Colonic mucosa (tissue), 4 donors: ENCODE measurements at places on chromosomes 1 and 21. TPM values are rescaled to one million over a fixed set of nuclear protein-coding genes. Genes with fewer than 3 reads are reported as not detected.

SAMD11 gene
- 3.0 TPM for total RNA-seq

GRCh38 chr1:209552406-209553264 lies 30.9 kb upstream of the CAMK1G start:
- H3K27ac ChIP-seq, result no peak overlapping the region
- H3K27me3 ChIP-seq, result no peaks in the 10 kb centered on the region
- DNase-seq, result no peak
- H3K36me3 ChIP-seq, result no peaks in the 10 kb centered on the region

DNA sequence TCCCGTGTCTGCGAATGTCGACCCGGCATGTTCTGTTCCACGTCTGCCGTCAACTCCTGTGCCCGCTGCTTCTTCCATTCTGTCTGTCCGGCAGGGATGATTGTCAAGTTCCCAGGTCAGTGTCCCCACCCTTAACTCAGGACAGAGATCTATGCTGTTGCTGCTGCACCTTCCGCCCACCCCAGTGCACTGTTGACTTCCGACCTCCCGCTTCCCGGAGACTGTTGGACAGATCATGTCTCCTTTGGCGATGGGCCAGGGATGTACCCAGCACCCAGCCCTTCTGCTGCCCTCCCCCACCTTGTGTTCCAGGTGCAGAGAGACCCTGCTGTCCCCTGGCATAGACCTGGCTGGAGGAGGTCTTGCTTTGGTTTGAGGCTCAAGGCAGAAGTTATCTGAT lies 41.3 kb downstream of the TNFRSF8 start:
- no peak overlapping the region for H3K4me3 ChIP-seq
- H3K27ac ChIP-seq, result no peak overlapping the region
- H3K4me1 ChIP-seq, result no peaks in the 10 kb centered on the region
- no peaks in the 10 kb centered on the region for H3K27me3 ChIP-seq
- H3K36me3 ChIP-seq, result no peaks in the 10 kb centered on the region

GRCh38 chr1:235851939-235852338 lies 14.8 kb downstream of the LYST start:
- H3K27me3 ChIP-seq, result no peaks in the 10 kb centered on the region
- no peaks in the 10 kb centered on the region for H3K36me3 ChIP-seq
- DNase-seq, result no peak
- no peaks in the 10 kb centered on the region for H3K4me1 ChIP-seq

GRCh38 chr1:175572932-175573868 lies 170.2 kb downstream of the TNR start:
- no peak for DNase-seq
- H3K36me3 ChIP-seq, result no peaks in the 10 kb centered on the region
- no peak overlapping the region for H3K27ac ChIP-seq
- no peaks in the 10 kb centered on the region for H3K27me3 ChIP-seq

DNA sequence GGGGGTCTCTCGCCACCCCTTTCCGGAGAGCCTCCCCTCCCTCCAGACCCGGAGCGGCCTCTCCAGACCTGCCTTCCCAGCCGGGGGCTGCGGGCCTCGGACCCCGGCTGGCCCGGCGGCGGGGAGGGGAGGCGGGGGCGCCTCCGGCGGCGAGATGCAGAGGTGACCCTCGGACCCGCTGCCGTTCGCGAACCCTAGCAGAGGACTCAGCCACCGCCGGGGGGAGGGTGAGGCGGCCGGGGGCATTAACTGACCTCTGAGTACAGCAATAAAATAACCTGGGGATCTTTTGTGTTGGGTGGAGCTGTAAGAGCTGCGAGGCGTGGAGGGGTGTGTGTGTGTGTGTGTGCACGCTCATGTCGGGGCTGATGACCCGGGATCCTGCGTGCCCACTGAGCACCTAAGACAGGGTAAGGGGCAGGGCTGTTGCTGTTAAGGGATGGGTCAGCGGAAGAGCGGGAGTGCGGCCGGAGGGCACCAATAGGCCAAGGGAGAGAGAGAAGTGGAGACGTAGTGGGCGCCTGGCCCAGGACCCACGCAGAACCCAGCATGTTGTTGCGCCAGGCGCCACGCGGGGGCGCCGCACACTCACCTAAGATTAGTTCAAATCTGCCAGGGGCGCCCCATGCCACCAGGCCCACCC lies 6.3 kb downstream of the HAPLN2 start:
- peak; percentile 64 for DNase-seq
- H3K27me3 ChIP-seq, result peaks cover 38% of the 10 kb centered on the region
- peak overlapping the region; percentile 23 for H3K4me3 ChIP-seq
- peaks cover 21% of the 10 kb centered on the region for H3K4me1 ChIP-seq
- H3K36me3 ChIP-seq, result no peaks in the 10 kb centered on the region

DNA sequence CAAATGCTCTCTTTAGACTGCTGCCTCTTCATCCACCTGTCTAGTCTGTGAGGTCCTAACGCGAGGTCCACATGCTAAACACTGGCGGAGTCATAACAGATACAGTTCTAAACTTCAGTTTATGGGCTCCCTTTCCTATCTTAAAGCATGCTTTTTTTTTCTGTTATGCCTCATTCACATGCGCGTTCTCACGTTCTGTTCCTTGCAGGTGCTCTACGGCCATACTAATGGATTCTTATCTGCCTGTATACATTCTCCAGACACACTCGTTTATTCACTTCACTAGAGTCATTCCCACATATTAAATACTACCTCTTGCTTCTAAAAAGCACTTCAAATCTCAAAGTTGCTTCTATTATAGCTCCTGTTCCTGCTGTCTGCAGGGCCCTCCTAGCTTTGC lies 38.7 kb downstream of the PHC2 start:
- H3K4me1 ChIP-seq, result no peaks in the 10 kb centered on the region
- DNase-seq, result no peak
- no peak overlapping the region for H3K27ac ChIP-seq
- H3K27me3 ChIP-seq, result no peaks in the 10 kb centered on the region

MAB21L3 gene
- 3.9 TPM for total RNA-seq

- no peaks in the 10 kb centered on the region for H3K27me3 ChIP-seq
- H3K27ac ChIP-seq, result no peak overlapping the region
- no peak for DNase-seq
- no peak overlapping the region for H3K4me3 ChIP-seq
Measured at GRCh38 chr1:41439234-41439633, 45.2 kb downstream of the EDN2 start.

C1QC gene
- 45.4 TPM for total RNA-seq

GRCh38 chr21:36877741-36878140 lies 88.7 kb downstream of the HLCS start:
- no peaks in the 10 kb centered on the region for H3K4me1 ChIP-seq
- no peaks in the 10 kb centered on the region for H3K27me3 ChIP-seq
- H3K36me3 ChIP-seq, result no peaks in the 10 kb centered on the region
- H3K27ac ChIP-seq, result no peak overlapping the region
- no peak overlapping the region for H3K4me3 ChIP-seq

LCE3D gene
- total RNA-seq, result not detected

- H3K27ac ChIP-seq, result no peak overlapping the region
- H3K4me1 ChIP-seq, result no peaks in the 10 kb centered on the region
- no peak overlapping the region for H3K4me3 ChIP-seq
- no peaks in the 10 kb centered on the region for H3K36me3 ChIP-seq
- DNase-seq, result no peak
- H3K27me3 ChIP-seq, result no peaks in the 10 kb centered on the region
Measured at GRCh38 chr1:158212320-158212719, 31.6 kb downstream of the CD1D start.

ADAMTSL4 gene
- 4.9 TPM for total RNA-seq

GRCh38 chr1:223364685-223365382 lies 858 bp upstream of the SUSD4 start:
- peak overlapping the region; percentile 37 for H3K4me3 ChIP-seq
- peaks cover 32% of the 10 kb centered on the region for H3K27me3 ChIP-seq
- no peak overlapping the region for H3K27ac ChIP-seq

AMY2A gene
- 1.4 TPM for total RNA-seq

GRCh38 chr21:44613386-44614155 lies 1.7 kb downstream of the KRTAP10-8 start:
- DNase-seq, result no peak
- H3K27me3 ChIP-seq, result no peaks in the 10 kb centered on the region
- H3K36me3 ChIP-seq, result no peaks in the 10 kb centered on the region
- H3K27ac ChIP-seq, result no peak overlapping the region
- H3K4me1 ChIP-seq, result no peaks in the 10 kb centered on the region

C8A gene
- total RNA-seq, result not detected

CCDC24 gene
- 24.6 TPM for total RNA-seq

DNA sequence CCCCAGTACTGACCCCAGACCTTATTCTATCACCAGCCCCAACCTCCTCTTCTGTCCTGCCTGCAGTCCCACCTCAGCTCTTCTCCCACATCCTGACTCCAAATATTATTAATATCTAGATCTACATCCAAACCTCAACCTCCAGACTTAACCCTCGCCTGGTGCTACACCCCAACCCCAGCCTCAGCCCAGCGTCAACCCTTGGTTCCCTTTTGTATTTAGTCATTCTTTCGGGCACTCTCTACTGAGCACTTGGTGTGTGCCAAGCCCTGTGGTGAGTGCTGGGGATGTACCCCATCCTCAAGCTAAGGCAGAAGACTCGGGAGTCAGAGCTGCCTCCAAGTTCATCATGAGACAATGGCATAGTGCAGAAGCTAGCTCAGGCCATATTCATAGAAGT lies 1.1 kb downstream of the SHISAL2A start:
- H3K4me1 ChIP-seq, result no peaks in the 10 kb centered on the region
- H3K27ac ChIP-seq, result peak overlapping the region; percentile 40
- DNase-seq, result no peak

GRCh38 chr1:236534151-236534651 lies 10.4 kb downstream of the LGALS8 start:
- no peak for DNase-seq
- H3K27me3 ChIP-seq, result no peaks in the 10 kb centered on the region
- H3K27ac ChIP-seq, result no peak overlapping the region
- H3K36me3 ChIP-seq, result no peaks in the 10 kb centered on the region
- peaks cover 4% of the 10 kb centered on the region for H3K4me1 ChIP-seq

DNA sequence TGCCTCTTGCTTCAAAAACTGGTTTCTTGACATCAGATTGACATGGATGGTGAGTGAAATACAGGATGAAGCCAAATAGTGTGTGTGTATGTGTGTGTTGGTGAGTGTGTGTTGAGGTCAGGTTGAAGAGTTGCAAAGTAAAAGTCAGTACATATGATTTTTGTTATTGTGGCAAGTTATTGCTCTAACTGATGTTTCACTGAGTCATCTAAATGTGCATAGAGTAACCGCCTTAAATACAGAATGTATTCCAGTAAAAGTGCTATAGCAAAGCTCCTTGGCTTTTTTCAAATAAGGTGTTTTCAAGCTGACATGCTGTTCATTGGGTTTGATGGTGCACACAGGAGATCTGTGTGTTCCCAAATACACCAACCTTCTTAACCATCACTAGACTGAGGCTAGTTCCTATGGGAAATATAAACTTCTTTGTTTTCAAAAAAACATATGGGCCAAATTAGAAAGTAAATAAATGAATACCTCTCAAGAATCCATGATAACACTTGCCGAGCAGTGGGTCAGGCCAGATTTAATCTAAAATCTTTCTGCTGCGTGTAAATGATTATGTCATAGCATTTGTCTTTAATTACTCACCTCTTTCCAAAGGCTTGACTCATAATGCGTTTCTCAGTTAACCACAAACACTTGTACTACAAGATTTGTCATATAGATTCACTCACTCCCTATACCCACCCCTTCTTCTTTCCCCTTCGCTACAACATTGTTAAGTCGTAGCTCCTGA lies 151.1 kb downstream of the LYPLAL1 start:
- DNase-seq, result no peak
- no peak overlapping the region for H3K27ac ChIP-seq
- H3K27me3 ChIP-seq, result no peaks in the 10 kb centered on the region
- no peaks in the 10 kb centered on the region for H3K36me3 ChIP-seq
- H3K4me3 ChIP-seq, result no peak overlapping the region

GRCh38 chr1:88685259-88685620 lies 1.2 kb downstream of the PKN2 start:
- H3K36me3 ChIP-seq, result no peaks in the 10 kb centered on the region
- H3K27me3 ChIP-seq, result no peaks in the 10 kb centered on the region
- peak overlapping the region; percentile 91 for H3K4me3 ChIP-seq
- peak overlapping the region; percentile 96 for H3K27ac ChIP-seq

GRCh38 chr1:28751315-28752060 lies 14.7 kb downstream of the YTHDF2 start:
- H3K4me3 ChIP-seq, result no peak overlapping the region
- no peaks in the 10 kb centered on the region for H3K36me3 ChIP-seq
- no peaks in the 10 kb centered on the region for H3K27me3 ChIP-seq
- no peak overlapping the region for H3K27ac ChIP-seq

GRCh38 chr1:77406661-77407060 lies 124.8 kb downstream of the AK5 start:
- no peak overlapping the region for H3K4me3 ChIP-seq
- DNase-seq, result no peak
- H3K36me3 ChIP-seq, result no peaks in the 10 kb centered on the region
- H3K4me1 ChIP-seq, result no peaks in the 10 kb centered on the region
- no peak overlapping the region for H3K27ac ChIP-seq

- DNase-seq, result no peak
- H3K27me3 ChIP-seq, result no peaks in the 10 kb centered on the region
- H3K4me3 ChIP-seq, result no peak overlapping the region
Measured at GRCh38 chr1:82492159-82492558, 691.4 kb downstream of the ADGRL2 start.

DNA sequence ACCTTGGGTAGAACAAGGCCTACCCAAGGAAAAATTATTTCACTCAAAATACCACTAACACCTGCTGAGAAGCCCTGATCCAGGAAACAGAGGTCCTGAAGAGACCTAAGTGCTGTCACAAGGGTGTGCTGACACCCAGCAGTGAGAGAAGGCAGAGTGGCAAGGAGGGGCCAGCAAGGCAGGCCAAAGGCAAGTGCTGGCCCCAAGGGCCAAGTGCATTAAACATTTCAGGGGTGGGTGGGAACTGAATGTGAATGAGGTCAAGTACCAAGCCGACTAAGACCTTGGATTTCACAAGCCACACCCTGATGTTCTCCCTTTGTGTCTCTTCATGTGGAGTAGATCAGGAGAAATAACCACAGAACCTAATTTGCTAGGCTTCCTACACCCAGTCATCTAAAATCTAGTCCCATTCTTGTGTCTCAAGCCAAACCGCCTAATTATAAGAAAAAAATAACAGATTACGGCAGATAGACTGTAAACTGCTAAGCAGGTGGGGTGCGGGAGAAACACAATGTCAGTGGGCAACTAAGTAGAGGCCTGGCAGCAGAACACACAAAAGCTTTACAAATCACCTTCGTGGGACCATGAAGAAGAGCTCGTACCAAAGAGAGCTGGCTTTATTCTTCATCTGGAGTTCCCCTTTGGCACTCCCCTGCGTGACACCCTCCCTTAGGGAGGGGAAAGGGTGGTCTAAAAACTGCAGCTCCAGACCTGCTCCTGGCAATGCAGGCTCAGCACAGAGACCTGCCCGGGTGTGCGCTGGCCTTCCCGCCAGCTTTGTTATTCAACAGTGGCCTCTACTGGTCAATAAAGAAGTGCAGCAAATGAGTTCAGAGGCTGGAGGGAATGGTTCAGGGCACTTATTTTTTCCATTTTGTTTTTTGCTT lies 8.7 kb downstream of the UBE2G2 start:
- H3K36me3 ChIP-seq, result no peaks in the 10 kb centered on the region
- H3K4me1 ChIP-seq, result no peaks in the 10 kb centered on the region
- DNase-seq, result peak; percentile 54
- H3K27ac ChIP-seq, result no peak overlapping the region
